ENCODE measurements at places on chromosomes 12 and 14.

DNA sequence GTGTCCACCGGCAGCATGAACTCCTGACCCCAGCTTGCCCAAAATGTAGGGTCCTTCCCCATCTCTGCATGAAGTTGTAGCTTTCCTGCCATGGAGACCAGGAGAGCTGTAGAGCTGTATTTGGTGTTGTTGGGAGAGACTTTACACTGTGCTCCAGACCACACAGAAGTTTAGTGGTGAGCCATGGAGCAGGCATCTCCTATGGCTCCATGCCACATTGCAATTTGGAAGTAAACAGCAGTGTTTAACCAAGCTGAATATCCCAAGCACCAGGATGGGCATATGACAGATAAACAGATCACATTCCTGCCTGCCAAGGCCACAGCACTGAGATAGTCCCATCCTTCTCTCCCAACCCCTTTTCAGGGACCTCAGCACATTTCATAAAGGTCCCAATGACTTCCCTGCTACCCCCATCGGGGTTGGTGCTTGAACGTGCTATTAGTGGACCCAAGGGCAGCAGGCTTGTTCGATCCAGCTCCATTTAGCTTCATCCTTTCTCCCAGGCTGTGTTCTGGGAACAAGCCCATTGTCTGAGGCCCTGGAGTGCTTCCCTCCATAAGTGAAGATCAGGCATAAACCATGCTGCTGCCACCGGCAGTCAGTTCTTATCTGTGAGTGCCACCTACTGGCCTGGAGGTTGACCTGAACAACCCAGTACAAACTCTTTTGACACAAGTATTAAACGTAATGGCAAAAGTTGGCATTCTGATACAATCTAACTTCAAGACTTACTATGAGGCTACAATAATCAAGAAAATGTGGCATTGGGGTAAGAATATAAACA, 172.3 kb upstream of the ATXN7L3B start:
- peak; percentile 27 for DNase-seq
- H3K27me3 ChIP-seq: no peaks in the 10 kb centered on the region
- no peak overlapping the region for H3K27ac ChIP-seq
- no peaks in the 10 kb centered on the region for H3K36me3 ChIP-seq

DNA sequence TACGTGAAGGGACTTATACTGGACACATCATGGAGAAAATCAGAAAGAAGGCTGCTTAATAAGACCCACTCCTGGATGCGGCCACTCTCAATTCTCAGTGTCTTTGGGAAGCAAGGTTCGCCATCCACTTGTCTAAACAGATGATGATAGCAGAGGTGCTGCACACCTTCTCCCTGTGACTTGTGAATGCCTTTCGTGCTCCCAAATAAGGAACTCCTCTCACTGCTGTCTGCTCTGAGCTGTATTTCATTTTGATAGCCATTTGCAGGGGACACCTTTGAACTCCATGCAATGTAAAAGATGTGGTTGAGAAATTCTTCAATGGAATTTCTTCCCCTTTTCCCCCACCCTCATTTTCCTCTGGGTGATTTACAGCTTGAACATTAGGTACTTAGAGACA, 11.6 kb downstream of the RMST start:
- H3K36me3 ChIP-seq: no peaks in the 10 kb centered on the region
- no peak for DNase-seq
- H3K27ac ChIP-seq: no peak overlapping the region
- peaks cover 56% of the 10 kb centered on the region for H3K4me1 ChIP-seq

DNA sequence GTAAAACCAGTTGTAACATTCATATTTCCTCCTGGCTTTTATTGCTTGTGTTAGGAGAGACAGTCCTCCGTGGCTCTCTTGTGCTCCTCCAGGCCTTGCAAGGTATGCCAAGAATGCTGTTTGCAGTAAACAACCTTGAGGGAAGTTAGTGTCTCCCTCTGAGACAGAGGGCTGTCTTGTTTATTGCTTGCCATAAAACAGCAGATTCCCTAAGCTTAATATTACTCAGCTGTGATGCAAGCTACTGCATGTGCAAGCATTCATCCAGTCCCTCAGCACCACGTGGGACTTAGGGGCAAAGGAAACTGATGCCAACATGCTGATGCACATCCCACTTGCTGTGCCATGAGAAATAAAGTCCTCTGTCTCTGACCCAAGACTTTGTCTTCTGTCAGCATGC, 6.6 kb downstream of the POMT2 start:
- no peaks in the 10 kb centered on the region for H3K27me3 ChIP-seq
- H3K4me1 ChIP-seq: peaks cover 18% of the 10 kb centered on the region
- H3K4me3 ChIP-seq: no peak overlapping the region
- H3K27ac ChIP-seq: no peak overlapping the region

GRCh38 chr14:54554401-54554800, 12.5 kb upstream of the SAMD4A start:
- no peaks in the 10 kb centered on the region for H3K27me3 ChIP-seq
- DNase-seq: no peak
- no peaks in the 10 kb centered on the region for H3K36me3 ChIP-seq
- no peaks in the 10 kb centered on the region for H3K4me1 ChIP-seq
- no peak overlapping the region for H3K4me3 ChIP-seq

DNA sequence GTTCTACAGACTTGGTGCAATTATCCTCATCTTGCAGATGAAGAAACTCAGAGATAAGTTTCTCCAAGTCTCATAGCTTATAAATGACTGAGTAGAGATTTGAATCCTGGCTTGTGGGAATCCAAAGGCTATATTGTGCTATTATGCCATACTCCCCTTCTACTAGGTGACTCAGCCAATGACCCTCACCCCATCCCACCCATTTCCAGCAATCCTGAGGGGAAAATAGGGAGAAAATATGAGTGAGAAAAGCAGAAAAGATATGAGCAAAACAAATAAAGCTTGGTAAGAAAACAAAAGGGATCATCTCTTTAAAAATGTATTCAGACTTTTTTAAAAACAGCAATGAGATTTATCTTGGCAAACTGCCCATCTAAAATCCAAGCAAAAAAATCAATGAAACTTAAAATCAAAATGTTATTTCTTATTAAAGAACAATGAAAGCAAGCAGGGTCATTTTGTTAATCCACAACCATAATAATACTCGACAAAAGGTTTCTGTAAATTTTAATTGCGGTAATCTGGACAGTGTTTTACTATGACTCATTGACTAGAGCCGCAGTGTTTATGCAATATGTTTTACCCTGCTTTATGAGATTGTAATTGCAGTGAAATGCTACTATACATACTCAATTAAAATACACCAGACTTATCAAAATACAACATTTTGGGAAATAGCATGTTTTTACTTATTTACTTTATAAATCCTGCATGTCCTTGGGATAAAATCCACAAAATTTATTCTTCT, 13.1 kb upstream of the LGR5 start:
- H3K4me1 ChIP-seq: no peaks in the 10 kb centered on the region
- no peaks in the 10 kb centered on the region for H3K36me3 ChIP-seq
- no peak overlapping the region for H3K27ac ChIP-seq
- no peak overlapping the region for H3K4me3 ChIP-seq
